Hematopoietic multipotent progenitor cell treated with erythropoietin and hydrocortisone succinate and interleukin-3 and kit ligand, for 6 days (in vitro differentiated cells): ENCODE measurements at places on chromosomes 2 and 18.

GRCh38 chr2:3079959-3080948, 297.4 kb downstream of the EIPR1 start:
- DNase-seq, result no peak

DNA sequence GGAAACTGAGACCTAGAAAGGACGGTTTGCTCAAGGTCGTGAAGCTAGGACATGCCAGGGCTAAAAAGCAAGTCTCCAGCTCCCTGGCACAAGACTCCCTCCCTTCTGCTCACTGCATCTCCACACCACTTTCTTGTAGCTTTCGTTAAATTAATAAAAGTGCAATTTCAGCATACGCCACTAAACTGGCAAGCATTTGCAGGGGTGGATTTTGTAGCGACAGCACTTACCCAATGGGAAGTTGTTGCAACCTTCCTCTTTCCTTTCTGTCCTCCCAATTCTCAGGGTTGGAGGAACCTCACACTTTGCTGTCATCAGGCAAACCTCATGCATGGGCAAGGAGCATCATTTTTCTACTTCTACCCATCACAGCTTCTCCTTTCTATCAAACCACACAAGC, 7.4 kb upstream of the RHOB start:
- peak; percentile 75 for DNase-seq

- no peak for DNase-seq
Observed at GRCh38 chr2:113167962-113168340, 5.8 kb upstream of the PSD4 start.

GRCh38 chr2:9008951-9009664, 5.6 kb upstream of the MBOAT2 start:
- no peak for DNase-seq

DNA sequence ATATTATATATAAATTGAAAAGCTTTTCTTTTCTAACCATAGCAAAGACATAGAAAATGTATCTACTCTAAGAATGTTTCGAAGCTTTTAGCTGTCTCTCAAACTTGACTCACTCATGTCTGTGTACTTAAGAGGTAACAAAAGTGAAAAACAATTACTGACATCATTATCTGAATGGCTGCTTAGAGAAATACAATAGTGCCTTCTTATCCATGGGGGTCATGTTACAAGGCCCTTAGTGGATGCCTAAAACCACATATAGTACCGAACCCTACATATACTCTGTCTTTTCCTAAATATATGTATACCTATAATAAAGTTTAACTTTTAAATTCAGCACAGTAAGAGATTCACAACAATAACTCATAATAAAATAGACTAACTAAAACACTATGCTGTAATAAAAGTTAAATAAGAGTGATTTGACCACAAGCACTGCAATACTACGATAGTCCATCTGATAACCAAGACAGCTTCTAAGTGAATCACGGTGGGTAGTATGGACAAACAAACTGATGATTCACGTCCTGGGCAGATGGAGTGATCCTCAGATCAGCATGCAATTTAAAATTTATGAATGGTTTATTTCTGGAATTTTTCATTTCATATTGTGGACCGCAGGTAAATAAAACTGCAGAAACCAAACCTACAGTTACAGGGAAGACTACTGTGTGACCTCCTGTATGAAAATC, 246.2 kb downstream of the XIRP2 start:
- DNase-seq, result peak; percentile 18

GRCh38 chr2:116411211-116411610, 1403.3 kb upstream of the DDX18 start:
- no peak for DNase-seq

DNA sequence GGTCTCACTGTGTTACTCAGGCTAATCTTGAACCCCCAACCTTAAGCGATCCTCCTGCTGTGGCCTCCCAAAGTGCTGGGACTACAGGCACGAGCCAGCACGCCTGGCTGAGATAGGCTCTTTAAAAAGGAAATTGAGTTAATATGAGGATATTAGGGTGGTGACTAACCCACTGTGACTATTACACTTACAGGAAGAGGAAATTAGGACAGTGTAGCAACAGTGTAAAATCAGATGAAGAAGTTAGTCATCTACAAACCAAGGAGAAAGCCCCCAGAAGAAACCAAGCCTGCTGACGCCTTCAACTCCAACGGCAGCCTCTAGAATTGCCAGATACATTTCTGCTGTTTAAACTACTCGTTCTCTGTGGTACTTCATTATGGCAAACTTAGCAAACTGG, 711.9 kb downstream of the SUCLG1 start:
- no peak for DNase-seq

GRCh38 chr2:8993196-8993901, 10.1 kb downstream of the MBOAT2 start:
- no peak for DNase-seq

DNA sequence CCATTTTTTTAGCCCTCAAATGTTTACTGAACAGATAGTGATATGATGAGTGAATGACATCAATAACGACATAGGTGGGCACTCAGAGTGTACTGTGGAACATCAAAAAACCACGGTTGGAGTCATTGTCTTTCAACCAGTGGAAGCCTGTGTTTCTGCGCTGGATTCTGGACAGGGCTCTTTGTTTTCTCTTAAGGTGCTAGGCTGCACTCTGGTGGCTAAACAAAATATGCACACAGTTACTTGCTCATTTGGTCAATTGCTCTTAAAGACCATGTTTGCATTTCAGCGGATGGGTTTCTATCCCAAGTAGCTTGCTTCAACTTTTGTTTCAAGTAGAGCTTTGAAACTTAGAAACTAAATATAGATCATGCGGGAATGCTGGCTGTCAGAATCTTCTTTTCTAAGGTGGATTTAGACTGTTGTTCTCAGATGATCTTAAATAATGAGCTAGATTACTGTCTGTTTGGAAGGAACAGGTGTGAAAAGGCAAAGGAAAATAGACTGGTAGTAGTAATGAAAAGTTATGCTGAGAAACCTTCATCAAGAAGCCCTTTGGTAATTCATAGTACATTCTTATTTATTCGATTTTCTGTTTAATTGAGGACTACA, 48.5 kb upstream of the LYPD6B start:
- DNase-seq, result peak; percentile 88

- no peak for DNase-seq
Observed at GRCh38 chr2:96502891-96503636, 2.1 kb downstream of the NEURL3 start.

- DNase-seq, result no peak
Observed at GRCh38 chr2:22842205-22842869, 542.6 kb upstream of the KLHL29 start.

DNA sequence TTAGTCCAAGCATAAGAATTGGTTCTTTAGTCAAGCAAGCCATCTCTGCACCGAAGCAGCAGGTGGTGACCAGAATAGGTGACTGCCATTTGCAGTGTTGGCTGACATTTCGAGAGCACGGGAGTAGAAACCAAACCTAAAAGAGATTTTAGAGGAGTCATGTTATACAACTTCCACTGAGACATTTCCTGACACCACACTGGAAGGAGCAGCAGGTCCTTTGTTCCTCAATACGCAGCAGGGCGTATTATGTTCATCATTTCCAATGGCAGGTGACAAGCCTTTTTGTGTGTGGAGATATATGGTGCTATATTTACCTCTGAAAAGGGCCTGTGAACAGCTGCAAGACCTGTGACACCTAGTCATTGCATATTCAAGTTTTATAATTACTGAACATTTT, 418.8 kb upstream of the NETO1 start:
- DNase-seq, result no peak

- DNase-seq, result no peak
Observed at GRCh38 chr2:14806613-14807012, 174.1 kb downstream of the LRATD1 start.
